ENCODE measurements at places on chromosomes 11 and 22.

DNA sequence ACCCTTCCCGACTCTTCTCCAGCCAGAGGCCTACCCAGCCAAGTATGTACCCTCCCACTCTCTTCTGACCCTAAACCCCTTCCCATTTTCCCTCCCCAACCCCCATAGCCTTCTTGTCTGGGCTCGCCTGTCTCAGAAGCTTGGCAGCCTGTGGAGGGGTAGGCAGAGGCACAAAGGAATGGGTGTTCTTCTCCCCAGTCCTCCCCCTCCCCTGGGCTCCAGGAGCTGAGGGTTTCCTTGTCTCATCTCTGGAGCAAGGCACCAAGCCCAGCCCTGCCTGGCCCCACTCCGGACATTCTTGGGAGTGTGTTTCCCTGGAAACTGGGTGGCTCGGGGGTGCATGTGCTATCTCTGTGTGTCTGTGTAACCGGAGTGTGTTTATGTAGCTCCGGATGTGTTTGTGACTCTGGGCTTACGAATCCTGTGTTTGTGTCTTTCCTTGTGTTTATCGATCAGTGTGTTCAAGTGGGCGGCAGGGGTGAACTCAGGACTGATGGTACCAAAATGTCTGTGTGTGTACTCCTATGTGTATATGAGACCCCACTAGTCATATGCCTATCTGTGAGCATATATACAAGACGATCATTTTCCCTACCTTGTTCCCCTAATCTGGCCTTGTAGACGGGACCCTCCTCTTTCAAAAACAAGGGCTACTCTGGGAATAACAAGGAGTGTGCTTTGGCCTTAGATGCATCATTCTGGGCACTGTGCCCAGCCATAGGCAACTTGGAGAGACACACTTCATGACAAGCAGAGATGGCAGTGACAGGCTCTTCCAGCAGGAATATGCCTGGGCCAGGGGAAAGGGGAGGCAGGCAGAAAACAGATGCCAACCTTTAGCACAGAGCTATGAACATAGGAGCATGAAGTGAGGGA is 10.9 kb downstream of the PHLDB1 start:
- no peak for DNase-seq

DNA sequence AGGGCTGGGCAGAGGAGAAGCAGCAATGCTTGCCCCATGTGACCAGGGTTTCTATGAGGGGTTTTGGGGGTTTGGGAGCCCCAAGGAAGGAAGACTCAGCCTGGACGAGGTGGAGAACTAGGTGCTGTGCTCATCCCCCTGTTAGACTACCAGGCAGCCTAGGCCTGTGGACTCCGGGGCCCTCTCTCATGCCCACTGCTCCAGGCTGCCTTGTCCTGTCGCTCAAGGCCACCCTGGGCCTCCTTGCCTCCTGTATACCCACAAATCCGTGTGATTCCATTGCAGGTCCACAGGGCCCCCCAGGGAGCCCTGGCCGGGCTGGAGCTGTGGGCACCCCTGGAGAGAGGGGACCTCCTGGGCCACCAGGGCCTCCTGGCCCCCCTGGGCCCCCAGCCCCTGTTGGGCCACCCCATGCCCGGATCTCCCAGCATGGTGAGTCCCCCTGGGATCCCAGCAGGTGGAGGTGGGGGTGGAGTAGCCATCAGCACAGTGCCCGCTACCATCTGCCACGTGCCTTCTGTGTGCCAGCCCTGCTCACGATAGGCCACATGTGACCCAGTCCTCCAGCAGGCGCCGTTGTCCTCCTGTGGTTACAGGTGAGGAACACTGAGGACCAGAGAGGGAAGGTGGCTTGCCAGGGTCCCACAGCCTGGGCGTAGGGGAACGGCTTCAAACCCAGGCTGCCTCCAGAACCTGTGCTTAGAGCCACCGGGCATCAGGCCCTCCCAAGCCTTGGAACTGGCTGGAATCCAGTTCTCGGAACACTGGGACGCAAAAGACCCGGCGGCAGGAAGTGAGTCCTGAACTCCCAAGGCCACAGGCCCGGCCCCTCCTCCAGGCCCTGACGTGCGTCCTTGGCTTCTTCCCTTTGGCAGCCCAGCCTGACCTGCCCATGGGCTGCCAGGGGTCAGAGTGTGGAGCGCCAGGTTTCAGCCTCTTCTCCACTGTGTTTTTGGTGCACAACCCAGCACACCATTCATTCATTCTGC is 26.6 kb downstream of the EMID1 start:
- DNase-seq, result no peak

DNA sequence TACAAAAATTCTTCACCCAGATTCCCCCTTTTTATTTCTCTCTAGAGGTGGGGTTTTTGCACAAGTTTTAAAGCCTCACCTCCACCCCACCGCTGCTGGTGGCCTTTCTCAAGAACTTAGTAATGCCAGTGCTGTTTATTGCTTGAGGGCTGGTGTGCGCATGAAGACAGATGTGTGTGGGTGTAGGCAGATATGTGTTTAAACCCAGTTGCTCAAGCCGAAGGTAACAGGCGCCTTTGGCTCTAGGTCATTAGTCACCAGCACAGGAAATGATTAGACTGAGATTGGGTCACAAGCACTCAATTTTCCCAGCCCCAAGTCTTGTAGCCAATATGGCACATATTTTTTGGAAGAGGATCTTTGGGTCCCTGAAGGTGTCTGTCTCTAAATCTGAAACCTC is 2.7 kb upstream of the CLMP start:
- no peak for DNase-seq

- no peak for DNase-seq
These were observed 14.2 kb downstream of the SHANK3 start for GRCh38 chr22:50686794-50687193.

GRCh38 chr11:108614086-108614485 is 20.5 kb upstream of the EXPH5 start:
- no peak for DNase-seq

- no peak for DNase-seq
These were observed 10.5 kb upstream of the FLRT1 start for GRCh38 chr11:64025205-64025604.

GRCh38 chr22:28282405-28283067 is 363.5 kb upstream of the PITPNB start:
- DNase-seq, result no peak

GRCh38 chr11:1236316-1237127 is 13.7 kb downstream of the MUC5B start:
- DNase-seq, result no peak

DNA sequence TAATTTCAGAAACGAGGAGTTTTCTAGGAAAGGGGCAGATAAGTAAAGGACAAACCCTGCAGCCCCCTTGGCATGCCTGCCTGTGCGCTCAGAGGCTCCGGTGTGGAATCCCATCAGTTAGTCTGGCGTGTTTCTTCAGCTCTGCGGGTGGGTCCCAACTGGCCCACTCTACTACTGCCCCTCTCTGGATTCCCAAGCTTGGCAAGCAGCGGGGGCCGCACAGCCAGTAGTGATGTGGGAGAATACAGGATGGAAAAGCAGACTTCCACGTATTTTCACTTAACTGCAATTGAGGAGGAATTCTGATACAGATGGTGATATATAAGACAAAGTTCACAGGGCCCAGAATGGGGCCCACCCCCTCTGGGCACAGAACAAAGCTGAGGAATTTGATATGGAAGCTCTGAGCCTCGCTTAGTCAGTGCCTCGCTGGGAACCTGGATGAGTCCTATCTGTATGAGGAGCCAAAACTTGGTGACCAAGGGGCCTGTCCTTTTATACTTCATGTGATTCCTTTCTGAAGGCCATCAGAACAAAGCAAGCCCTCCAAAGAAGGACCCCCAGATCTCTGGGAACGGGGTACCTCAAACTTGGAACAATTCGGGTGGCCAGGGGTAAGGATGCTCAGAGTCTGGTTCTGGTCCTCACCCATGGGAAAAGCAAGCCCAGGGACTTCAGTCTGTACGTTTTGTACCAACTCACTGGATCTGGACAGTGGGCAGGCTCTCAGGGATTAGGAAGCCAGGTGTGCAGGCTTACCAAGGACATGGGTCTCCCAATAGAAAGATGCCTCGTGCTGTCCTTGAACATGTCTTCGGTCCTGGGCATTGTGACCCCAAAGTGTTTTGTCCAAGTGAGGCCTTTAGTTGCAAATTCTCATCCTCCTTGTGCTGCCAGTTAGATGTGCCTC is 26.0 kb downstream of the RELT start:
- DNase-seq, result no peak

GRCh38 chr11:130636722-130637464 is 188.4 kb downstream of the ADAMTS15 start:
- no peak for DNase-seq

DNA sequence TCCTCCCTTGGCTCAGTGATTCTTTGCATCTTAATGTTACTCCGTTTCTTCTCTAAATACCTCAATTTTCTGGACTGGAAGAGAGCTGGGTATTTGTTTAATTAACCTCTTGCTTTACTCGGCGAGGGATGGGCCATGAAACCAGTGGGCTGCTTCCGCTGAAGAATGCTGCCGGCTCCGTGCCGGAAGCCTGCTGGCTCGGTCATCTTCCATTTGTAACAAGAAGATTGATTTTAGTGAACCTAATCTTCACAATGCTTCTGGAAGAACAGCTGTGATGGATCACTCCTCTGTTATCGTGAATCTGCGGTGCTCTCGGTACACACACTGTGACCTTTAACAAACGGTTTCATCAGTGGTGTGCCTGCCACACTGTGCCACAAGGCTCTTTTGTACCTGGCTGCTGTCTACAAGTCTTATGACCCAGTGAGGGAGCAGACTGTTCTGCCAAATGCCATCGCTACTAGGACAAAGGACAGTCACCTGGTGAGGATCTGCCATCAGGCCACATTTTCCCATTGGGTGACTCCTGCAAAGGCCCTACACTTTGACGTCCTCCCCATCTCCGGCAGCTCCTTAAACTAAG is 25.3 kb upstream of the PARVB start:
- DNase-seq, result no peak

GRCh38 chr11:27909386-27909785 is 198.6 kb downstream of the KIF18A start:
- no peak for DNase-seq

DNA sequence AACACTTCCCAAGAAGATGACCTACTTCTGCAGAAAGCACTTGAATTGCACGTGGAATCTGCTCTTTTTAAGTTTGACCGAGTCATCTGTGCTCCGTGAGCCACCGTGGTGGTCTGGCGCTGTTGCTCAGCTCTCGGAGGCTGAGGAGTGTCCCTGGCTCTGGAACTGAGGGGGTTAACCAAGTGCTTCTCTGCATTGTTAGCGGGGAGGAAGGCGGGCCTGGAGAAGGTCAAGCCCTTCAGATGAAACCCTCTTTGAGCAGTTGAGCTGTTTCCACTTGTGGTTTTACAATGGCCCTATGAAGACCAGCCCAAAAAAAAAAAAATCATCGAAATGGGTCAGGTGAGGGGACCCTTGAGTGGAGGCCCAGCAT is 286.4 kb downstream of the NTM start:
- DNase-seq, result no peak

DNA sequence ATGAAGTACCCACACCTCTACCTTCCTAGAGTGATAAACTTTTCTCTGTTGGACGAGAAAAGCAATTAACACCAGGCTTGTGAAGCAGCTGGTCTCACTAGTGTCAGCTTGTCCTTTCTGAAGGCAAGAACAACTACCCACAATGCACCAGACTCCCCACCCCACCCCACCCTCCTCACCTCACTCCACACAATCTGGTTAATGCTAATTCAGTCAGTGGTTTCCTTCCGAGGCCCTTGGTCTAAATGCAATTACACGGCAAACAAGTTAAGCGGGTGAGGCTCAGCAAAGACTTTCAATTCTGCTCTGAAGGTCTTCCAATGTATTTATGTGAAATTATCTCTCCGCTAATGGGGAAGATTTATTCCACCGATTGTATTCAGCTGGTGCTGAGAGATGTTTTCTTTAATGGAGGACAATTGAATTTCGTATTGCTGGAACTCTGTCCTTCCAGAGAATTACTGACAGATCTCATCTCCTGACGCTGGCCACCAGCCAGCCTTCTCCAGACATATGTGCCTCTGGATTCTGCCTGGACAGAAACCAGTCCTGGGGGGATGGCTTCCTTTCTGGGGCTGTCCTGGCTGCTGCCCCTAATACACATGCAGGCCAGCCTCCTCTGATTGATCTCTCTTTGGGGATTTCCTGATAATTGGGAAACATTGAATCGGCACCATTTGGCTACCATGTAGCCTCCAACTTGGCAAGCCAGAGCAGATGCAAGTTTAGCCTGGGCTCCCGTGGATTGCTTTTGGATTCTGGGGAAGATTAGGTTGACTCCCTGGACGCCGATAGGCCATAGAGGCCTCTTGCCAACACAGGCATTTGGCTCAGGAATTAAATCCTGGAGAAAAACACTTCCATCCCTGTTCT is 165.8 kb upstream of the NARS2 start:
- DNase-seq, result no peak

DNA sequence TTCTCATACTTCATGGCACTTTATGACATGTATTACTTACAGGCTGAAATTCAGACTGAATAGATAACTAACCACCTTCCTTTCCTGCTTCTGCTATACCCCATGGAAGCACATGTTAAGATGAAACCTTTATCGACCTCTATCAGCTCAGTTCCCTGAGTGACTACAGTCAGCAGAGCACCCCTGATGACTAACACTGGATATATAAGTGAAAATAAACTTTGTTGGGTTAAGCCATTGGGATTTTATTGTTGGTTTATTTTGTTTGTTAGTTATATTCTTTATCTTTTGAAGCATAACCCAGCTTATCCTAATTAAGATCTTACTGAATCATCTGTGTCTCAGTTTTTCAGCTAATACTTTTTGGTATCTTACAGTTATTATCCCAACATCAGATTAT is 23.0 kb upstream of the MAML2 start:
- no peak for DNase-seq

GRCh38 chr22:23772649-23773473 is at the start of gene MMP11:
MMP11 (plus strand) TSS chr22:23772849; CDS start chr22:23772871, 22 bp downstream.
- peak; percentile 61 for DNase-seq

- DNase-seq, result peak; percentile 64
These were observed 3.6 kb downstream of the CD44 start for GRCh38 chr11:35142481-35143075.

DNA sequence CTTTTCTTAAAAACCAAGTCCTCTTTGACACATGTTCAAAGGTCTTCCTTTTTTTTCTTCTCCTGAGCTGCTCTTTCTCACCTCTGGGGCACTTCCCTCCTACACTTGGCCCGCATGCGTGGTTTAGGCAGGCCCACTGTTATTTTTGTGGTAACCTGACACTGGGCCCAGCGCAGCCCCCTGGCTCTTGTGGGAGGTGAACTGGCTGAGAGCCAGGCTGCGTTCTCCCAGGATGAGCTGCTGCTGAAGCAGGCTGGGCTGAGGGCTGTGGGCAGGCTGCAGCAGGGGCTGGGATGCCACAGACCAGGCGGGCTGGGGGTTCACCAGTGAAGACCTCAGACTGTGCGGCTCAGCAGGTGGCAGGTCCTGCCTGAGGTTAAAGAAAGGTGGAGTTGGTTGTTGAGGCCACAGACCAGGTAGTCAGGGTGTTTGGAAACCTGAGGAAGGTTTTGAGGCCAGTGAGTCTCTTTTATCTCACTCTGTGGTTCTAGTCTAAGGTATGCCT is 72.4 kb downstream of the TEAD1 start:
- no peak for DNase-seq

DNA sequence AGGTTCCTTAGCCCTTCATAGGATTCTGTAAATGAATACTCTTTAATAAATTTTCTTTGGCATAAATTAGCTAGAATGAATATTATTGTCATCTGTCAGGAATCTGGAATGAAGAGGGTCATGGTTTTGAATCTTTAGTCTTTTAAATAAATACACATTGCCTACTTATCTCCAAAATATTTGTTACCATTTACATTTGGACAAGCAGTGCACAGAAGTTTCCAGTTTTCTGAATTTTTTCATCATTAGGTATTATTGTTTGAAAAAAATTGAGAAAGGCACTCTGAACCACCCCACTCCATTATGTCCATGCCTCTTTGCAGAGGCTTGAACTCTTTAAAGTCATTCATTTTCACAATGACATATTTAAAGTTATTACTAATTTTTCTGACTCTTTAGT is 549.0 kb upstream of the LUZP2 start:
- no peak for DNase-seq

GRCh38 chr11:10778217-10778970 is 27.3 kb downstream of the CTR9 start:
- DNase-seq, result no peak

Measured in activated naive CD4-positive, alpha-beta T cell treated with anti-CD3 and anti-CD28 coated beads, Interleukin-2, amount 50 U/mL, for 16 hours (primary cell).